Stomach (tissue), 19 donors: ENCODE measurements at places on chromosomes 5 and 9. TPM values are rescaled to one million over a fixed set of nuclear protein-coding genes. Genes with fewer than 3 reads are reported as not detected.

Gene BAAT
- polyA plus RNA-seq = not detected

DNA sequence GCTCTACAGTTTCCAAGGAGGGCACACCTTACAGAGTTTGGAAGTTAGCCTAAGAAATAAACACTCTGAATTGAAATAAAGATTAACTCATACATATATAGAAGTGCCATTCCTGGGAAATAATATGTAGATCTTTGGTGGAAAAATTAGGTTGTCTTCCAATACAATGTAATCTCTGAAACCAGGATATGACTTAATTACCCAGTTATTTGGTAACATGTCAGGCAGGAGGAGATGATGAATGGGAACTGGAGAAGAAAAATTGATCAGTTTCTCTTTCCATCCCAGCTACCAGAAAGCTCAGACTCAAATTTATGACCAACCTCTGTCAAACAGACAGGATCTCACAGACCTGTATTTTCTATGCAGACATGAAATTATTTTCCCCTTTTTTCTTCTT is 215.2 kb upstream of the SNX2 start:
- peaks cover 6% of the 10 kb centered on the region for H3K4me1 ChIP-seq
- no peak overlapping the region for H3K4me3 ChIP-seq

DNA sequence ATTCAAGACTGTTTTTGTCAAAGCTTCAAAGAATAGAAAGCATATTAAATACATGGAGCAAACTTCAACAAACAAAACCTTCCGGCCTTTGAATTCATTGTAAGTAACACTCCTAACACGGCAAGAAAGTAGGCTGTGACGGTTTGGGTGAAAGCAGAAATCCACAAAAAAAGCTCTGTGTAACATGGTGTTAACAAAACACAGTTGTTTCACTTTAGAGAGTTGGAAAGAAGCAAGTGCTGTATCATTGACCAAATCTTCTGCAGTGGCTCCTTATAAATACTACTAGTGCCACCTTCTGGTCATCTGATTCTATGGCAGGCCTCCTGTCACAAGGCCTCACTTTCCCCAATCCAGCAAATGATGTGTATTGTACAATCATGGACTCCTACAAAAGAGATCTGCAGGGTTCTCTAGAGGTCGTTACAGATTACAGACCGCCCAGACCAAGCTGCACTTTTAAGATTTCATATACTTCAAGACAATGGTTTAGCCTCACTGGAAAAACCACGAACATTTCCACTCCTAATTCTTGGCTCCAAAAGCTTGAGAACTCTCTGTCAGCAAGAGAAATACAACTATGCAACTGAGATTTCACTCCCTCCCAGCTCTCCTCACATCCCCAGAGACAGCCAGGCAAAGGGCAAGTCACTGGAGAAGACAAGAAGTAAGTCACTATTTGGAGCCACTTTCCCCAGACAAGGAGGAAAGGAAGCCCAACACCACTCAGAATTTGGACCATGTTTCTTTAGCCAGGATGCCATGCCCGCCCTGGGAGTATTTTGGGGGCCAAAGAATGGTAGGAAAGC is 196.2 kb downstream of the DTWD2 start:
- H3K4me3 ChIP-seq = peak overlapping the region; percentile 1
- no peaks in the 10 kb centered on the region for H3K36me3 ChIP-seq
- no peak overlapping the region for H3K27ac ChIP-seq
- H3K27me3 ChIP-seq = no peaks in the 10 kb centered on the region

DNA sequence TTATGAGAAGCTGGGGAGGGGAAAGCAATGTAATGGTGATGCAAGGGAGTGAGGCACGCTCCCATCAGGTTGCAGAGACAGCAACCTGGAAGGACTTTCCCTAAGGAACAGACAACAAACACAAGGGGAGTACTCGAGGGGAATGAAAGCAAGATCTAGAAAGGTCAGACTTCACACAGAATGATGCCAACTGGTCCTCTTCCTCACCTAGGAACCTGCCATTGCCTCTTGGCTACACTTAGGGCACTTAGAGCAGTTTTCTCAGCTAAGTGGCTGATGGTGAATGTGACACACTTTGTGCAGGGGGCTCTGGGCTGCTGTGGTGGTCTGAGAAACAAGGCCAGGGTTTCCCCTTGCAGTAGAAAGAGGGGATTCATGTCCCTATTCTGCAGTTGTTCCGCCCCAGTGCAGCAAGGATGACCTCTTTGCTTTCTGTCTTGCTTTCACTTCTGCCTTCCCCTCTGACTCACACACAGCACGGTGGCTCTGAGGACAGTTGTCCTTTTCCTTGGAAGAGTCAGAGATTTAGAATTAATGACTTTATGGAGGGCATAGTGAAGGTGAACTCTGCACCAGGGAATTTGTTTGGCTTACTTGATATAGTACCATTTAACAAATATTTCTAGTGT is 394.0 kb upstream of the KLF4 start:
- no peak overlapping the region for H3K4me3 ChIP-seq
- H3K4me1 ChIP-seq = no peaks in the 10 kb centered on the region
- no peaks in the 10 kb centered on the region for H3K36me3 ChIP-seq
- no peak overlapping the region for H3K27ac ChIP-seq

Gene TLE4
- 6.2 TPM for polyA plus RNA-seq

DNA sequence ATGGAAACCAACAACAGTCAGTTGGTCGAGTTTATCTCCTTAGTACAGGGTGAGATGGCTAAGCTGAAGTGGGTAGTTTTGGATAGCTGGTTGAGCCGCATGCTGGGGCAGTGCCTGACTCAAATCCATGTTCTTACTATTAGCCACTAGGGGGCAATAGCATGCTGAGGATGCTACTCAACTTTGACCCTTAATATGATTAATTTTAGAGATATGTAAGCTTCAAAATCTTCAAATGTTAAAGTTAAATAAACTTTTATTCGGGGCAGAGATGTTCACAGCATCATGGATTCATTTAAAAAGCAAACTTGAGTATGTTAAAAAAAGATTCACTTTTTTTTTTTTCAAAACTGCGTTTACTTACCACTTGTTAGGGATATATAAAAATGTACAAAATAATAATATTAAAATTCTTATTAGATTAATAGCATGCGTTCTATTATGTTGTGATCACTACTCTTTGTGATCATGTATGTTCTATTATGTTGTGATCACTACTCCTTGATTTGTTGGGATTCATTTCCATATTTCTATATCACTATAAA is 57.0 kb downstream of the C9orf153 start:
- no peak overlapping the region for H3K27ac ChIP-seq
- H3K4me3 ChIP-seq = no peak overlapping the region
- DNase-seq = peak; percentile 65
- H3K27me3 ChIP-seq = no peaks in the 10 kb centered on the region
- no peaks in the 10 kb centered on the region for H3K36me3 ChIP-seq

- peaks cover 20% of the 10 kb centered on the region for H3K4me1 ChIP-seq
- DNase-seq = no peak
- peak overlapping the region; percentile 75 for H3K4me3 ChIP-seq
- H3K27ac ChIP-seq = peak overlapping the region; percentile 88
- H3K27me3 ChIP-seq = no peaks in the 10 kb centered on the region
Observed at GRCh38 chr5:140647042-140647419, 399 bp downstream of the NDUFA2 start.

- no peak overlapping the region for H3K27ac ChIP-seq
- H3K36me3 ChIP-seq = no peaks in the 10 kb centered on the region
- DNase-seq = peak; percentile 46
- no peaks in the 10 kb centered on the region for H3K27me3 ChIP-seq
- H3K4me1 ChIP-seq = no peaks in the 10 kb centered on the region
Observed at GRCh38 chr5:144088206-144089064, 82.0 kb downstream of the YIPF5 start.

DNA sequence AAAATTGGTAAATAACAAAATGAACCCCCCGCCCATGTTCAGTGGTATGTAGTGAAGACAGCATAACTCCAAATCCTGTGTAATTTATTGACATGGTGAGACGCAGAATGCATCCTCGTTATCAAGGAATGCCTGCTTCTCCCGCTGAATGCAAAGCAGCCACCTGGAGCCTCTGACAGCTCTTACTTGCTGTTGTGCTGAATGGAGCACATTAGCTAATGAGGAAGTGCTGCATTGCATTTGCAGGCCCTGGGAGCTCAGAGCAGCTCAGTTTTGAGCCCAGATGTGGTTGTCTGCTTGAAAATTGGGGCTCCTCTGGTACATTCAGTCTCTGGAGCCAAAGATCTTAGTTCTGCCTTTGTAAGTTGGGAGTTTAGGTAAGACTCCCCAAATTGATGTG is 28.9 kb downstream of the PLAC8L1 start:
- no peak for DNase-seq
- no peaks in the 10 kb centered on the region for H3K27me3 ChIP-seq
- H3K4me3 ChIP-seq = no peak overlapping the region
- H3K36me3 ChIP-seq = no peaks in the 10 kb centered on the region
- H3K4me1 ChIP-seq = no peaks in the 10 kb centered on the region
- no peak overlapping the region for H3K27ac ChIP-seq

DNA sequence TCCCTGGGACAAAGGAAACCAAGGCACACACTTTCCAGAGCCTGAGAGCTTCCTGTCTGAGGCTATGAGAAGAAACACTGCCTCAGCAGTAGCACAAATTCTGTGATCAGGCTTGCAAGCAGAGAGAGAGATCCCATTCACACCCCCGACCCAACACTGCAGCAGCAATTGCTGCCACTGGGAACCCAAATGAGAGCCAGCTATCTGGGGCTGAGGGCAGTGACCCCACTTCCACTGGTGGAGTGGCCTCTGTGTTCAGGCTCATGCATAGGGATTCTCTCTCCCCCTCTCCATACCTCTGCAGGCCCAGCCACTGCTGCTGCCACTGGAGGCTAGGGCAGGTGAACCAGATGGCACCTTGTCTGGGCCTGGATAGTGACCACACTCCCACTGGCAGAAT is 95.2 kb downstream of the TMEM232 start:
- H3K4me1 ChIP-seq = no peaks in the 10 kb centered on the region
- H3K27ac ChIP-seq = no peak overlapping the region
- H3K27me3 ChIP-seq = no peaks in the 10 kb centered on the region
- no peak overlapping the region for H3K4me3 ChIP-seq

Gene TMEM171
- 6.7 TPM for polyA plus RNA-seq

DNA sequence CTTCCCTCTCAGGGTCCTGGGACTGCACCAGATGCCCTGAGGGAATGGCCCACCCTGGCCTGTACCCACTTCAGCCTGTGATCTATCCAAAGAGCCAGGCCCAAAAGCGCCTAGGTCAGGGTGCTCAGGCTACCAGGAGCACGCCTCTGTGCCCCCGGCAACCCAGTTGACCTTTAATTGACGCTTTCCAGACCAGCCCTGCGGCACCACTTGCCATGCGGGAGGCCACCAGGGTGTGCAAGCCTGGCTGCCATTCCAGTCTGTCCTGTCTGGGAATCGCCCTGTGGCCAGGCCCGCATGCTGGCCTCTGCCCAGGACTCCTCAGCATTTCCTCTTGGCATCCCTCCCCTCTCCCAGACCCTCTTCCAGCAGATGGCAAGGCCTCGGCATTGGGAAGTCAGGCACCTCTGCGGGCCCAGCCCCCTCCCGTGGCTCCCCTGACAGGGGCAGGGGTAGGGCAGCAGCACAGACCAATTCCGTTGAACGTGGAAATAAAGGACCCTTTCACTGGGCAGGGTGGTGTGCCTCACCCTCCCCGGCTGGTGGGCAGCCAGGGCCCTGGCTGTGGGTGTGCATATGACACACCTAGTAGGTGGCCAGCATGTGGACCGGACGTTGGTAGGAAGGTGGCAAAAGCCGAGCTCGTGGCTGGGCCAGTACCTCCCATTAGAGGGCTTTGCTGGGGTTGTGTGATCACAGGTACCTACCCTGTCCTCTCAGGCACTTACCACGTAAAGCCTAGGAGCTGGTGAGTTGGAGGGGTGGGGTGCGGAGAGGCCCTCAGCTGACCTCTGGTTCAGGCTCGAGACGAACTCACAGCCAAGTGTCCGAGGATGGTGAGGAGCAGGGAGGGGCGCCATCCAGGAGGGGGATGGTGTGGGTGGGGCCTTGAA is 3.5 kb upstream of the AIF1L start:
- no peak overlapping the region for H3K27ac ChIP-seq
- DNase-seq = peak; percentile 31
- no peak overlapping the region for H3K4me3 ChIP-seq
- H3K36me3 ChIP-seq = no peaks in the 10 kb centered on the region
- peaks cover 66% of the 10 kb centered on the region for H3K27me3 ChIP-seq
- peaks cover 25% of the 10 kb centered on the region for H3K4me1 ChIP-seq

DNA sequence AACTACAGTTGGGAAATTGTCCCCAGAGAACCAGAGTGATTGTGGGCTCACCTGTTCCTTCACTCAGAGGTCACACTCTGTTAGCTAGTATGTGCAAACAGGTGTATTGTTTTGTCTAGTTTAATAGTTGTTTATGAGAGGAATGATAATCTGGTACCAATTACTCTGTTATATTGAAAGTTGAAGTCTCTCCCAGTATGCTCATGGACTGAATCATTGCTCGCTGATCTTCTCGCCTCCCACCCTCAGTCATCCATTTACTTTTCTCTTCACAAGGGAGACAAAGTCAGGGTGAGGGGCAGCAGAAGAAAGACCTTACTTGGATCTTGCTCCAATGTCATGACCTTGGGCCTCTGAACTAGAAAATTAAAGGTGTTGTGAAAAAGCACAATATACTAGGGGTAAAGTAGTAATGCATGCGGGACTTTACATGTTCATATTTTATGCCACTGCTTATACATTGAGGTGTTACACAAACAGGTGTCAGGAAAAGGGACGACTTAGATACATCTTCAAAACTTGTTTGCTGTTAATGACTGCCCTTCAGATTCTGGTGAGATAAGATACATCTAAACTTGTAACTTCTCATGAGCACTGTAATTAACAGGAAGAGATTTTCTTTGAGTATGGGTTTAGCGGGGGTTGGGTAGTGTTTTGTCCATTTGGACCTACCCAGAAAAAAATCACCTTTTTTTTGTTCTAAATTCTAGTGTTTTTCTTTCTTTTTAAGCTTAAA is 36.9 kb downstream of the LNPEP start:
- H3K27me3 ChIP-seq = no peaks in the 10 kb centered on the region
- H3K27ac ChIP-seq = no peak overlapping the region
- H3K4me1 ChIP-seq = peaks cover 90% of the 10 kb centered on the region
- H3K36me3 ChIP-seq = no peaks in the 10 kb centered on the region

Gene LHX6
- 1.1 TPM for polyA plus RNA-seq

DNA sequence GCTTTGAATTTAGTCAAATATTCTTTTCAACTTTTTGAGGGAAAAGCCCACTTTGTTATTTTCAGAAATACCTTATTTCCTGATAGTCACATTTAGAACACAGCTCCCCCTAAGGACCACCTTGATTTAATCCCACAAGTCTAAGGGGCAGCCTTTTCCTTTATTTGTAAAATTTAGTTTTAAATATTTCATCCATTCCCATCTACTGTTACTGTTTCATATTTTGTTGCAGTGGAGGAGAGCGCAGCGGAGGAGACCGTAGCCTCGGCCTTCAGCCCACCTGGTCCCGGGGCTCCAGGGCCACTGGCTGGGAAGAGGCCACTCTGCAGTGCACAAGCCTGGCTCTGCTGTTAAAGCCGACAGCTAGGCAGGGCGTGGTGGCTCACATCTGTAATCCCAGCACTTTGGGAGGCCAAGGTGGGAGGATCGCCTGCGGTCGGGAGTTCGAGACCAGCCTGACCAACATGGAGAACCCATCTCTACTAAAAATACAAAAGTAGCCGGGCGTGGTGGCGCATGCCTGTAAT is 19.6 kb downstream of the LPCAT1 start:
- DNase-seq = no peak
- no peaks in the 10 kb centered on the region for H3K36me3 ChIP-seq
- peaks cover 39% of the 10 kb centered on the region for H3K4me1 ChIP-seq
- H3K4me3 ChIP-seq = no peak overlapping the region
- H3K27me3 ChIP-seq = no peaks in the 10 kb centered on the region
- peak overlapping the region; percentile 38 for H3K27ac ChIP-seq
